ENCODE measurements at places on chromosomes 5 and 9. TPM values are rescaled to one million over a fixed set of nuclear protein-coding genes. Genes with fewer than 3 reads are reported as not detected.

The MED27 gene
- 13.4 TPM for total RNA-seq

The SLIT3 gene
- total RNA-seq = 8.0 TPM

The AMBP gene
- total RNA-seq = 0.17 TPM

The NSUN2 gene
- total RNA-seq = 36.5 TPM

The COX7C gene
- 202 TPM for total RNA-seq

The RABEPK gene
- 37.8 TPM for total RNA-seq

The ENTPD8 gene
- total RNA-seq = under 0.01 TPM

The HAVCR2 gene
- total RNA-seq = 3.6 TPM

The FOXD4L6 gene
- not detected for total RNA-seq

The RABGAP1 gene
- total RNA-seq = 47.6 TPM

The ANKRD55 gene
- under 0.01 TPM for total RNA-seq

The SMIM33 gene
- total RNA-seq = not detected

The NPR2 gene
- 47.4 TPM for total RNA-seq

The PCDHA1 gene
- total RNA-seq = under 0.01 TPM

The CDC42SE2 gene
- 26.1 TPM for total RNA-seq

The MAST4 gene
- 10.5 TPM for total RNA-seq

The IFNA13 gene
- total RNA-seq = not detected
